ENCODE measurements at places on chromosomes 2 and 18. TPM values are rescaled to one million over a fixed set of nuclear protein-coding genes. Genes with fewer than 3 reads are reported as not detected.

The ACMSD gene
- not detected for total RNA-seq

GRCh38 chr2:10123281-10123680 is 742 bp downstream of the RRM2 start:
- no peak for DNase-seq

- peak; percentile 12 for DNase-seq
These were observed 75.0 kb upstream of the SLC25A52 start for GRCh38 chr18:31835528-31836133.

The GLI2 gene
- 0.76 TPM for total RNA-seq

- DNase-seq: no peak
These were observed 65.8 kb upstream of the HS6ST1 start for GRCh38 chr2:128384446-128384845.

DNA sequence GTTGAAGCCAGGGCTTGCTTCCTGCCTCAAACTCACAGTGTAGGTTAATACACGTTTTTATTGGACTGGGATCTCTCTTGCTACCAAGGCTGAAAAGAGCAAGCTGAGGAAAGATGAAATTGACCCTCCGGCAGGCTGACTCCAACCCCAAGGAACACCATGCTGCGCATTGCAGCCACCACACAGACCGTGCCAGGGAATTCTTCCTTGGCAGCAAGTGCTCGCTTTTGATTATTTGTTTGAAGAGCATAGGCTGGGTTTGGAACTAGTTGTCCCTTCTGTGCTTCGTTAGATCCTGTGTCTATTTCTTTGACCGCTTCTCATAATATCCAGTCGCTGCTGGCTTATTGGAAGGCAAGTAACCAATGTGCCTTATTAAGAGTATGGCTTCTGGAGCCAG is 34.4 kb upstream of the DARS1 start:
- DNase-seq: no peak

GRCh38 chr2:194203898-194204297 is 1453.1 kb upstream of the SLC39A10 start:
- peak; percentile 53 for DNase-seq

DNA sequence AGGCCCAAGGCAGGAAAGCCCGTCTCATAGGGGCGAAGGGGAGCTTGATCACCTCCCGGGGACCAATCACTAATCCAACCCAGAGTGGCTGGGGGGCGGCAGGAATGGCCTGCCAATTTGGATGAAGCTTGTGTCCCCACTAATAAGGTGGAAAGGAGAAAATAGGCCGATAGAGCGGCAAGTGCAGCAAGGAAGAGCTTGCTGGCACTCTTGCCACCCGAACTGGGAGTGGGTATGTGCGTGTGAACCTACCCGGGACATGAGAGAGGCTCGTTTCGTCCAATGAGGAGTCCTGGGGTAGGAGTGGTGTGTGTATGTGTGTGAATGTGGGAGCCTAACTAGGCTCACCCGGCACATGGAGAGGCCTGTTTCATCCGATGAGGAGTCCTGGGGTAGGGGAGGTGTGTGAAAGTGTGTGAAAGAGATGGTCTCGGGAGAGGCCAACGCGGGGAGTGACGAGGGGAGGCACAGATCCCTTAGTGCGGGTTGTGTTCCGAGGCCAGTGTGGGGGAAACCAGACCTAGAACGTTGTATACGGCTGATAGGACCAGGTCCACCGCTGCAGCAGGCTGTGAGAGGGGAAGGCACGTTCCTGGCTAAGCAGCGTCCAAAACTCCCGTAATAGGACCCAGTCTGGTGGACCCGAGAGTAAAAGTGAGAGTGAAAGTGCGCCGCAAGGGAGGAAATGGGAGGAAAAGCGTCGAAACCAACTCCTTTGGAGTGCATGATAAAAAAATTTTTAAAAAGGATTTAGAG is 47.1 kb upstream of the SELENOI start:
- DNase-seq: peak; percentile 43

The SPATA3 gene
- total RNA-seq: not detected

The TUBB6 gene
- 207 TPM for total RNA-seq

DNA sequence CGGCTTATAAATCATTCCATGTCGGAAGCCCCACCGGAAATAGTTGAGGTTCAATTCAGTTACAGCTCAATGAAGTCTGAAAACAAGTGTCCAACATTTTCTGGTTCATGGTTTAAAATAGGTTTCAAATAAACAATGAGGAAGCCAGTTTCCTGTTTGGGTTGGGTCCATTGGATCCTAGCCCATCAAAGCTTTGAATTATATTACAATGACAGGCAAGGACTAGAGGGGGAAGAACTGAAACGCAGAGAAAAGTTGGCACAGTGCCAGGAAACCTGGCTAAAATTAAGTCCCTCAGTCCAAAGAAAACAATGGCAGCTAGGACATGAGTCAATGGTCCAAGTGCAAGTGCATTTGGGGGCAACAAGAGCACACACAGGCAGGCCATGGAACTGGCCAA is 32.0 kb downstream of the SLC14A1 start:
- DNase-seq: peak; percentile 97

DNA sequence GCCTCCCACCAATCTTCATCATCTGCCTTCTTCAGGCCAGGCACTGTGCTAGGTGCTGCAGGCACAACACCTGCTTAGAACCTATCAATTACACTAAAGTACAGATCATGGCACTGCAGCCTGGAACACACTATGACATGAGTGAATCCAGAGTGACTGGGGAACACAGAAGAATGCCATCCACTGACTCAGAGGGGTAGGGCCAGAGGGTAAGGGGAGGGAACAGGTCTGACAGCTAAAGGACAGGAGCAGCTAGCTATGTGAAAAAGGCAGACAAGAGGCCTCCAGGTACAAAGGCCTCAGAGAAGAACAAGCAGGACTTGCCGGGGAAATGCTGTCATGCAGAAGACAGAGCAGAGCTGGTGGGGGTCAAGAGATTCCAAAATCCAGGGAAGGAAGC is 53.3 kb upstream of the ACAA2 start:
- no peak for DNase-seq

DNA sequence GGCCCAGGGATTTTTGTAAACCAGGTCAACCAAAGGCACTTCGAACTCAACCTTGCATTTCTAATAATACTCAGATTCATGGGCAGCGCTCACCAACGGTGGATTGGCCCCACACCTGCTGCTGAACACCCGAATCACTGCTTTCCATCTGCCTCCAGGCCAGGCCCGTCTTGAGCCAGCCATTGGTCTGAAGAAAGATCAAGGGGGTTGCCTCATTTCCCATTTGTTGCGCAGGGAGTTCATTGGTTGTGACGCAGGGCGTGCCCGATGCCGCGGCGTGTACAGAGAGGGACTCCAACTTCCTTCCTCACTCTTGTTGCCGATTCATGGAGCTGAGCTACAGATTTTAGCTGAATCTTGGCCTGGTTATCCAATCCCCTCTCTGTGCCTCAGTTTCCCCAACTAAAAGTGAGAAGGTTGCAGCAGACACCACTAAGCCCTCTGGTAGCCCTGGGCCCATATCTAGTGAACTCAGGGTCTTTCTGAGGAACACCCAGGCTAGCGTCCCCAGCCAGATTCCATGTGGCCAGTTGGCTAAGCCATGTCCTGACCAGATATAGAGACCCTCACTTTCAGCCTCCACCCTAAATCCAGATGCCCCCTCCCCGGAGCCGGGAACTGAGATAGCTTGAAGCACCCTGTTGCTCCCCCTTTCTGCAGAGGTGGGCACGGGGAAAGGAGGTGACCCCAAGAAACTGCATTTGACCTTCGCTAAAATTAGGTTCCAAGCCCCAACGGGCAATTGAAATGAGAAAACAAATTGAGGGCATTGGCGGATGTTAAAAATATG is 60.9 kb upstream of the HPCAL1 start:
- DNase-seq: no peak

The MC4R gene
- not detected for total RNA-seq

GRCh38 chr18:77106331-77106730 is 26.3 kb downstream of the MBP start:
- no peak for DNase-seq

DNA sequence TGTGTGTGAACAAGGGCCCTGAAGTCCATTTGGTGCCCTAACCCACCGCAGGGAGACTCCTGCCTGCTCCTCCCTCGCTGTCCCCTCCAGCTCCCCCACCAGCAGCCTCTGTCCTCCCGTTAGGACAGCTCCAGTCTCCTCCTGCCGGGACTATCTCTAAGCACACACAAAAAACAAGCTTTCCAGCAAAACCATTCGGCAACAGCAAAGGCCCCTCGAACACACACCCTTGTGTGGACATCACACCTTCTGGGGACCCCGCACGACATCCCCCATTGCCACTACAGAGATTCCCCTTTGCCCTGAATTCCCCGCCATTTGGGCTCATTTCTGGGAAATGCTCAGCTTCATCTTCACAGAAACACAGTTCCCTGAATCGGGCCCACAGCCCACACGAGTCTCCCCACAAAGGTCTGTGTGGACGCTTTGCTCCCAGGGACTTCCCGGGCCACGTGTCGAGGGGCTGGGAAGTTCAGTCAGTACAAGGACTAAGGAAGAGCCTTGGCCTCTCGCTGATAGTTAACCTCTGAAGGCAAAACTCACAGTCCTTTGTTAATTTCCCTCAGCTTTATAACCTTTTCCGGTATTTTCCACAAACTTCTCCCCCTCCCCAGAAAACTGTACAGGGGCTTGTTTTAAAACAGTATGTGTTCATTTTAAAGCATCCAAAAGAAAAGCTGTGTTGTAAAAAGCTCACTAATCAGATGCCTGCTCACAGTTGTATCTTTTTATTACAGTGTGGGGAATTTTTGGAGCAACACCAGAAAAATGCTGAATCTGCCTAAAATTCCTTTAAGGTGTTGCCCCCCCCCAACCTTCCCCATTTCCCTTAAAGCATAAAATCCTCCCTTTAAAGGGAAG is 25.9 kb downstream of the SMAD7 start:
- DNase-seq: no peak

DNA sequence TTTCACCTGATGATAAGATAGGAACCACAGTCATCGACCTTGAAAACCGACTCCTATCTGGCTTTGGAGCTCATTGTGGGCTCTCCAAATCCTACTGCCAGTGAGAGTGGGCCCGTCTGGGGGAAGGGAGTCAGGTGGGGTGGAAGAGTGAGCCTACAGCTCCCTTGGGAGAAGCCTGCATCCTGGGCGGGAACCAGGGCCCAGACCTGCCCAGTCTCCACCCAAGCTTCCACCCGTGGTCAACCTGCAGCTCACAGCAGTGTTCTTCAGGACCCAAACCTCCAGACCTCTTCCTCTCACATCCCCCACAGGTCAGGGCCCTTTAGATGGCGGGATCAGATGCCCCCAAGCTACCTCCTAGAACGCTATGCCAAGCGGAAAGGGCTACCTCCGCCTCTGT is 40.2 kb downstream of the LMAN2L start:
- no peak for DNase-seq

The TBR1 gene
- total RNA-seq: not detected

GRCh38 chr18:74251297-74252038 is 40.3 kb downstream of the CYB5A start:
- peak; percentile 68 for DNase-seq

- DNase-seq: no peak
These were observed 92.1 kb upstream of the HS6ST1 start for GRCh38 chr2:128410758-128411215.

GRCh38 chr2:166413255-166413654 is 37.5 kb upstream of the SCN9A start:
- no peak for DNase-seq

- no peak for DNase-seq
These were observed 145.0 kb downstream of the PID1 start for GRCh38 chr2:229126066-229126465.

- DNase-seq: peak; percentile 36
These were observed 1019.6 kb upstream of the PIK3C3 start for GRCh38 chr18:40935423-40935822.

The MC5R gene
- total RNA-seq: not detected

The MPP4 gene
- 5.9 TPM for total RNA-seq

GRCh38 chr2:3728104-3729054 is 25.0 kb downstream of the DCDC2C start:
- DNase-seq: peak; percentile 36

DNA sequence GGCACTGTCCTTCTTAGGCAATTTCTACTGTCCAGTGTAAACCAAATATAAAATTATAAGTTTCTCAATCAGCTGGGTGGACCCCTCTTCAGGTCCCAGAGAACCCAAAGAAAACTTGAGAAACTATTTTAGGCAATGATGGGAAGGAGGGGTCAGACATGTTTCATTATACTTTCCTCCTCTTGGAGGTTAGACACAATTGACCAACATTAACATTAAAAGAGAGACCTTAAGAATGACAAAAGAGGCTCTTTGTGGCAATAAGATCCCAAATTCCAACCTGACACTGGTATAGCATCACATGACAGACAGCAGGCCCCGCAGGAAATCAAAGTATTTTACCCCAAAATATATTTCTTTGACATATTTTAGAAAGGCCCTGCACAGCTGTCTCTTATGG is 73.1 kb downstream of the LRRTM1 start:
- no peak for DNase-seq

GRCh38 chr18:25457601-25458000 is 105.6 kb upstream of the ZNF521 start:
- DNase-seq: peak; percentile 82

DNA sequence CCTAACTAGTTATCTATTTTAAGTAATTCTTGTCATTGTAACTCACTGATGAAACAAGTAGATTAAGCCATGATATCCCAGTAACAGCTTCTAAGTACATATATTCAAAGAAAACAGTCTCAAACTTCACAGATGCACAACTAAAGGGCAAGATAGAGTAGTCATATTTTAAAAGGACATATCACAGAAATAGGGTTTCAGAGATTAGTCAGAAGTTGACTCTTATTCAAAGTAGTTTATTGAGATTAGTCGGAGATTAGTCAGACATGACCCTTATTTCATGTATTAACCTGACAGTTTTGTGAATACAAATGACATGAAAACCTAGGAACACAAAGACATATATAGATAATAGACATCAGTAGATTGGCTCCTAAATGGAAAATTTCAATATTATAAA is 15.9 kb upstream of the CHAC2 start:
- DNase-seq: peak; percentile 66

GRCh38 chr2:19102696-19103423 is 255.6 kb downstream of the OSR1 start:
- no peak for DNase-seq

- peak; percentile 98 for DNase-seq
These were observed 11.0 kb upstream of the ALPK2 start for GRCh38 chr18:58639751-58640427.

- peak; percentile 39 for DNase-seq
These were observed 1144.7 kb downstream of the CNTNAP5 start for GRCh38 chr2:125169764-125170146.

DNA sequence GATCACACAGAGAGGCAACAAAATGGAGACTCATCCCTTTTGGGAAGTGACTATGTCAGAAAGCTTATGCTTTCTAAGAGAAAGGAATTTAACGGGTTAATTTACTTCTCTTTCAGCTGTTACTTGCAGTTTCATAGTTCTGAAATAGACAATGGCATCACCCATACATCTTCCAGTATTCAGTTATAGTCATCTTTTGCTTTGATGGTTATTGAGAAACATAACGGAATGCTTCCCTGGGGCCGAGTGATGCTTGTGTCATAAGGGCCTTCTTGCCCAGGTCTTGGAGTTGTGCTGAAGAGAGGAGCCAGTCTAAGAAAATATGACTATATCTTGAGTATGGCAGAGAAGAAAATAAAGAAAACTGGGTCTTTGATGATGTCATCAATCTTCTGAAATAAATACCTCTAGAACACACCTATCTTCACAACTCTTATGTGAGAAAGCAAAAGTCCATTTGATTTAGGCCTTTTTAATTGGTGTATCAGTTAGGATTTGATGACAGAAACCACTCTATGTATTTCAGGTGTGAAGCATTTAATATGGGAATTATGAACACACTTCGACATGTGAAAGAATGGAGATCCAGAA is 328.2 kb downstream of the LRRTM4 start:
- no peak for DNase-seq

The ASXL3 gene
- not detected for total RNA-seq

The DIPK1C gene
- not detected for total RNA-seq

The ATF2 gene
- 33.7 TPM for total RNA-seq
